GM13977 (cell line): ENCODE measurements at places on chromosomes 11 and 22.

GRCh38 chr22:23288301-23289129 is 108.2 kb downstream of the BCR start:
- DNase-seq: no peak

DNA sequence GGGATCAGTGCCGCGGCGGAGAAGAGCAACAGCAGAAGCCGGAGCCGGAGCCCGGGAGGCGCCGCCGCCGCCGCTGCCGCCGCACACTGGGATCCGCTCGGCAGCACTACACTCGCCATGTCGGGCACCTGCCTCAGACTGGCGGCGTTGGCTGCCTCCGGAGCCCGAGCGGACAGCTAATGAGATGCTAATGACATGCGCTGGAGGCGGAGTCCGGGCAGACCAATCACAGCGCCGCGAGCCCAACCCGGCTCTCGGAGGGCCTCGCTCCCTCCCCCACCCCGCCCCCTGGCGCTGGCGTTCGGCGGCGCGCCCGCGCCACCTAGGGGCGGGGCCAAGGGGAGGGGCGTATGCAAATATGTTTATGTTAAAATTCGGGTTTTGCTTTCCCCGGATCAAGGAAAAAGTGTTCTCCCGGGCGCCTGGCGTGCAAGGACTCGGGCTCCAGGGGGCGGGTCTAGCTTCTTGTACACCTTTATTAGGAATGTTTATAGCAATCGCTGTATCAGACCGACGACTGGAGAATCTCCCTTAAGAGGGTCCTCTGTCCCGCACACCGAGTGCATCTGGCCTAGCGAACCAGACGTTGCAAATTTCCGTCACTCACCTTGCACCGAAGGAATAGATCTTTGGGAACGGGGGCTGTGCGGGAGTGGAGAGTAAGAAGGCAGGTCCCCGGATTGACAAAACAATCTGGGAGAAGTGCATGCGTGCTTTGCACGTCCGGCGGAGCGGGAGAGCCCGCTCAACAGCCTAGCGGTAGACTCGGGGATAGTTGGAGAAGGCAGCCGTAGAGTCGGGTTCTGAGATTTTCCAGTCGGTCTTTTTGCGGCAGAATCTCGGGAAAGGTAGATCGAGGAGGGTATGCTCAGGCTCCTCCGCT is at the start of gene CADM1:
Gene CADM1, minus strand, starts transcription at position 140 of the 883 bp plus-strand sequence.
- DNase-seq: peak; percentile 87

DNA sequence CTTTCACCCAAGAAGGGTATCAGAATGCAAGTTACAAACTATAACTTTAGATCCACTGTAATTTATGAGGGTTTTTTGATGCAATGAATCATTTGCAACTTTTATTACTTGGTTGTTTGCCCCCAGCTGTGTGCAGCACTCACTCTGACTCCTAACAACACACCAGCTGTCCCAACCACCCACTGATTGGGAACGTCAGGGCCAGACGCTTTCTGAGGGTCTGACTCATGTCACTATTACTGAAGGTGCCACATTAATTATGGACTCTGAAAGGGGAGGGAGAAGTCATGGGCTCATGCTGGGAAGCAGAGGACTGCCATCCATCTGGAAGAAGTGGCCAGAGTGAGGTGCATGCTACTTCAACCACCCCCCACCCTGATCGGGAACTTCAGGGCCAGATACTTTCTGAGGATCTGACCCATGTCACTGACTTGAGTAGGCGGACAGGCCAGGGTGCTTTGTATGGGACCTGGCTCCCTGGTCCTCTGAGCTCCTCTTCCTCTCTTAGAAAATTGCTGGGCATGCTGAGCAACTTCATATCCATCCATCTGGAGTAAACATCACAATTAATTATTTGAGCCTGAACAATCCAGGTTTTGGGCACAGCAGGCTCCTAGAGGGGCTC is 44.9 kb upstream of the DRD2 start:
- DNase-seq: no peak

- no peak for DNase-seq
These were observed 141.9 kb downstream of the CTTN start for GRCh38 chr11:70540196-70540595.

DNA sequence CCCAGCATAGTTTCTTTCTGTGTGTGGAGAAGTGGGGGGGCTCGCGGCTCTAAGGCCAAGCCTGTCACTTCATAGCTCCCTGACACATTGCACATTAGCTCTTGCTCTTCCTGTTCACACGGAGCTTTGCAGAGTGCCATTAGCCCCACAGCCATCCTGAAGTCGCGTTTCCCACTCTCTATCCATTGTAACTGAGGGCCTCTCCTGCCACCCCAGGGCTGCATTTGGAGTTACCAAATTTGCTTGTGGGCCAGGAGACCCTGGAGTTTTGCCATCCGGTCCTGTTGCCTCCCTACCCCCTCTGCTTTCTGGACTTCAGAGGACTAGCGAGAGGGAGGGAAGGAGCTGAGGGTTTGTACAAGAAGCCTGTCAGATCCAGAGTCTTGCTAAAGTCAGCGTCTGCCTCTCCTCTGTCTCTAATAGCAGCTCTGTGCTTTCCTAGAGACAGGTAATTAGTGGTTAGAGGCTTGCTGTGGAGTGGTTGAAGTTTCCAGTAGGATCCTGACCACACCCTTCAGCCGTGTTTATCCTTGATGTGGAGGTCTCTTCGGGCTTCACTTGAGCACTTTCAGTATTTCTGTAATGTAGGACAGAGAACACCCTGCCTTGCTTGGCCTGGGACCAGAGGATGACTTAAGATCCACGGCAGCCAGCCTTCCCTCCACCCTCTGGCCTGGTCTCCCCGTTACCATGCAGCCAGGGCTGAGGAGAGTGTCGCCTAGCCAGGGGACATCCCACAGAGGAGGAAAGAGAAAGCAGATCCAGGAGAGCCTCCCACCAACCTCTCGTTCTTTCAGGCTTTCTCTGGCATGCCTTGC is 14.1 kb downstream of the DCPS start:
- DNase-seq: no peak

GRCh38 chr11:57712256-57713150 is at the start of gene TMX2:
TMX2 (plus strand) TSS chr11:57712593; CDS start chr11:57712619, 26 bp downstream.
- DNase-seq: peak; percentile 94

- peak; percentile 4 for DNase-seq
These were observed 5.2 kb downstream of the USP2 start for GRCh38 chr11:119376197-119376847.

- no peak for DNase-seq
These were observed 16.2 kb downstream of the POU2F3 start for GRCh38 chr11:120256178-120256577.

DNA sequence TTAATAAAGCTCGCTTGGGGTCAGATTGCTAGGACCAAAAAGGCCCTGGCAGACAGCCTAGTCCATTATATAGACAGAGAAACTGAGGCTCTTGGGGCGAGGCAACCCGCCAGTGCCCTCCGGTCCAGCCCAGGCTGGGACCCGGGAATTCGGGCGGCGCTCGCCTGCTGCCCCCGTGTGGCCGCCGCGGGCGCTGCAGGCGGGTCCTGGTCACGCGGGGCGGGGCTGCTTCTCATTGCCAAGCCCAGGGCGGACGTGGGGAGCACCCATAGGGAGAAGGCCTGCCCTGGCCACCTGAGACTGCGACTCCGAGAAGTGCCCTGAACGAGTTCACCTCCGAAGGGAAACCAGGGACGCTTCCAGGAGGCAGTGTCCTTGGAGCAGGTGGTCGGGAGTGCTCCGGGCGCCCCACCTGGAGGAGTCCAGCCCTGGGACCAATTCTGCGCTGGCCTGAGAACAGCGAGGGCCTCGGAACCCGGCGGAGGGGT is 36.0 kb upstream of the CSNK1E start:
- DNase-seq: peak; percentile 83

- peak; percentile 88 for DNase-seq
These were observed 22.6 kb downstream of the RTN4RL2 start for GRCh38 chr11:57482782-57483561.

DNA sequence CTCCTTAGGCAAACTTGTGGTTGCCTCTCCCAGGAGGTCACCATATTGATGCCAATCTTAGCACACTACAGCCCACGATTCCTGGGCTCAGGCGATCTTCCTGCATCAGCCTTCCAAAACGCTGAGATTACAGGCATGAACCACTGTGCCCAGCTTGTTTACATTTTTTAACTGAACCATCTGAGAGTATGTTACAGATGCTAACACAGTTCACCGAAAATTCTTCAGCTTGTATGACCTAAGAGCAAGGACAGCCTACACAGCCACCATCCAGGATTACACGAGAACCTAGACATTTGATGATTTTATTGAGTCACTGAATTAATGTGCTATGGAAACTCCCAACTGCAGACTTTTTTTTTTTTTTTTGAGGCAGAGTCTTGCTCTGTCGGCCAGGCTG is 5.8 kb upstream of the LGALS1 start:
- no peak for DNase-seq

- DNase-seq: no peak
These were observed 745 bp upstream of the FAM118A start for GRCh38 chr22:45308957-45309421.

GRCh38 chr22:36900880-36901279 is 12.5 kb upstream of the CSF2RB start:
- DNase-seq: no peak

GRCh38 chr11:63906585-63906984 is 10.4 kb downstream of the RCOR2 start:
- peak; percentile 74 for DNase-seq

DNA sequence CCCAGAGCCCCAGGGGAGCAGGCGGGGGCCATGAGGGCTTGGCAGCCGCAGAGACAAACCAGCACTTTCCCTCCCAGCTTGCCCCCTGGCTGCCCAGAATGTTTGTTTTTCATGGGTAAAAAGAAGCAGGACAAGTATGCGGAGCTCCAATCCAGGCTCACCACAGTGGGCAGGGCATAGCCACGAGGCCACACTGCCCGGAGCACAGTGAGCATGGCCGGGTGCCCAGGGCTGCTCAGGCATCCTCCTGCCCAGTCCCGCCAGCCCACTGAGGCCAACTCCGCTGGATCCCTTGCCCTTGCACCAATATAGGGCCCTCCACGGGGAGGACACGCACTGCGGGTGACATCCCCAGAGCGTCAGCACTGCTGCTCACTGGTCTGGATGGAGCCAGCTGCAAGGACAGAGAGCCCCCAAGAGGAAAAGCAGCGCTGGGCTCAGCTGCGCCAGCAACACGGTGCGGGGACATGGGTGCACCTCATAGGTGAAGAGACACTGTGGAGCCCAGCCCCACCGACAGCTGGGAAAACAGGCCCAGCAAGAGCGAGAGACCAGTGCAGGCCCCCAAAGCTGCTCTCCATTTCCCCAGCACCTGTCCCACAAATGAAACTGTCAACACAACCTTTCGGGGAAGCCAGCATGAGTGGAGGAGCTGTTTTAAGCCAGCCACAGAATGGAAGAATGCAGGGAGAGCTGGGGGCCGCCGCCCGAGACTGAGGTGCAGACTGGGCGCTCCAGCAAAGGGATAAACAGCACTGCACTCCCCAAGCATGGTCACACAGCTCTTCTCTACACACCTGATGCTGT is 24.8 kb downstream of the ARVCF start:
- no peak for DNase-seq

DNA sequence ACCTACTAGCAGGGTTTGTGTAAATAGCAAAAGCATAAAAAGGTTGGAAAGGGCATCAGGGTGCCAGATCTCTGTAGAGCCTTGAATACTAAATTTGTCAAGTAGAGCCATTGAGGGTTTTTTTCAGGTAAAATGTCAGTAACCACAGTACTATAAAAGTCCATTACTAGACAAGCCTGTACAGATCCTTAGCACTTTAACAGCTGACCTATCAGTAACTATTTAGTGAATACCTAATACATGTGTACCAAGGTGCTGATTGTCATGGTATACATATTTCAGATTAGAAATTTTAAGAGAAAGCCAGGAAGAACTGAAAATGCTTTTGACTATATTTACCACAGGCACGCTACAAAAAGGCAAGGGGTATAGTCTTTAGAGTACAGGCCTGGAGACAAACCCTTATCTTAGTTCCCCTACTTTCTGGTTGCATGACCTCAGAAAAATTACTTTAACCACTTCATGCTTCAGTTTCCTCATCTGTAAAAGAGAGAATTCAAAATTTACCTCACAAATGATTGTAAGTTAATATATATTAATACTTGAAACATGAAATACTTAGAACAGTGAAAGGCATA is 57.9 kb downstream of the RAB38 start:
- DNase-seq: peak; percentile 28

DNA sequence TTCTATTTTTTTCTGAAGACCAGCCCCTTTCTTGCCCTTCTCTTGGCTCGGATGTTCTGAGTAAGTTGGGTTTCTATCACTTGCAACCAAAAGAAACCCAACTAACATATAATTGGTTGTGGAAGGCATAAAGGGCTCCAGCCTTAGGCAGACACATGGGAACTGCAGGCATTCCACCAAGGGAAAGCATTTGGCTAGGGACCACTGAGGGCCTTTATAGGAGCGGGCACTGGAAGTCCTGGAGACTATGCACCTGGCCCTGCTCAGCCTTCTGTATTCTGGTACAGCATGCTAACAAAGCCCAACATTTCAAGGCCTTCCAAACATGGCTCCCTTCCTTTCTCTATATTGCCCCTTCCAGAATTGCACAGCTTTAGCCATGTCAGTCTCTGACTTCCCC is 17.6 kb upstream of the LMO1 start:
- DNase-seq: no peak

DNA sequence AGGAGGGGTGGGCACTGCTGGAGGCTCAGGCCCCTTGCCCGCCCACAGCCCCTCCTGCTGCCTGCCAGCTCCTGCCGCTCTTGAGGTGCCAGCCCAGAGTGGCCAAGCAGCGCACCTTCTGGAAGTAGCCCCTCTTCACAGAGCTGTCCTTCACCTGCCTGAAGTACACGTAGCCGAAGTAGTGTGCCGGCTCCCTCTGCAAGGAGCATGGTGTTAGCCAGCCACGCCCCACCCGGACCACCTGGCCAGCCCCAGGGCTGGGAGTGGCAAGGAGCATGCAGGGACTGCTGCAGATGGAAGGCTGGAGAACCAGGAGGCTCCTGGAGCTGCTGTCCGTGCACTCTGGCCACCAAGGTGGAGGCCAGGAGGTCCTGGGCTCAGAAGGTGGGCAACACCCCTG is 9.6 kb downstream of the DENND6B start:
- DNase-seq: peak; percentile 23

DNA sequence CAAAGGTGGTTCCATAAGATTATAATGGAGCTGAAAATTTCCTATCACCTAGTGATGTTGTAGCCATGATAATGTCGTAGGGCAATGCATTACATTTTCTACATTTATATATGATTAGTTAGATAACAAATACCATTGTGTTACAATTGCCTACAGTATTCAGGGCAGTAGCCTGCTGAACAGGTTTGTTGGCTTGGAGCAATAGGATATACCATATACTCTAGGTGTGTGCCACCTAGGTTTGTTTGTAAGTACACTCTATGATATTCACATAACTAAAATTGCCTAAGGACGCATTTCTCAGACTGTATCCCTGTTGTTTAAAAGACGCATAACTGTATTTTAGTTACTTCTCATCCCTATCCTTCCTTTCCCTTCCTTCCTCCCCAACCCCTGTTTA is 13.6 kb downstream of the PLEKHB1 start:
- no peak for DNase-seq

- no peak for DNase-seq
These were observed 39.7 kb upstream of the POU2AF2 start for GRCh38 chr11:111205632-111206385.
